ENCODE measurements at places on chromosomes 3 and 15. TPM values are rescaled to one million over a fixed set of nuclear protein-coding genes. Genes with fewer than 3 reads are reported as not detected.

C3orf52 gene
- 0.31 TPM for total RNA-seq

DNA sequence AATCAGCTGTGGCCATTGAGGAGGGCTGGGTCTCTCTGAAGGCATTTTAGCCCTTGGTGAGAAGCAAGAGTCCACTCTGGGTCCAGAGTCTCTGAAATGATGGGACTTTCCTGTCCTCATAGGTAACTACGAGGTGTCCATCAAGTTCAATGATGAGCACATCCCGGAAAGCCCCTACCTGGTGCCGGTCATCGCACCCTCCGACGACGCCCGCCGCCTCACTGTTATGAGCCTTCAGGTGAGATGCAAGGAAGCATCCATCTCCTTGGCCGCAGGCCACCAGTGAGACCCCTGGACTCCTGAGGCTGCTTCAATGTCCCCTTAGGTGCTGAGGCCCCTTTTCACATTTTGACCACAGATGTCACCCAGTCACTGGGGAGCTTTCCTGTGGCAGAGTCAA, 54.9 kb downstream of the DNASE1L3 start:
- no peak for DNase-seq

- DNase-seq: no peak
Measured at GRCh38 chr15:74535388-74536084, 5.5 kb upstream of the ARID3B start.

DNA sequence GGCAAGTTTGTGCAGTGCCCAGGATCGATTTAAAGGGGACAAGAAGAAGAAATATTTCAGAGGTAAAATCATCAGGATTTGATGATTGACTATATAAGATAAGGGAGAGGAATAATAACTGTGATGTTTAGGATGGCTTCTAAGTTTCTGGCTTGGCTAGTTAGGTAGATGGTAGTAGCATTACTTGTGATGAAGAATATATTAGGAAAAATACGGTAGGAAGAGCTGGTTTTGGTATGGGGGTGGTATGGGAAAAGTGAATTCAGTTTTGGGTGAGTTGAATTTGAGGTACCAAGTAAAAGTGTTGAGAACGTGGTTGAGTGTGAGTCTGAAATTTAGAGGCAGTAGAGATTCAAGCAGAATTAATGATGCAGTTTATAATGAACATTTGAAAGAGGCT, 11.0 kb downstream of the CTDSPL2 start:
- DNase-seq: no peak

- DNase-seq: no peak
Measured at GRCh38 chr15:72492733-72493132, 18.6 kb downstream of the ARIH1 start.

CELSR3 gene
- total RNA-seq: 34.5 TPM

DNA sequence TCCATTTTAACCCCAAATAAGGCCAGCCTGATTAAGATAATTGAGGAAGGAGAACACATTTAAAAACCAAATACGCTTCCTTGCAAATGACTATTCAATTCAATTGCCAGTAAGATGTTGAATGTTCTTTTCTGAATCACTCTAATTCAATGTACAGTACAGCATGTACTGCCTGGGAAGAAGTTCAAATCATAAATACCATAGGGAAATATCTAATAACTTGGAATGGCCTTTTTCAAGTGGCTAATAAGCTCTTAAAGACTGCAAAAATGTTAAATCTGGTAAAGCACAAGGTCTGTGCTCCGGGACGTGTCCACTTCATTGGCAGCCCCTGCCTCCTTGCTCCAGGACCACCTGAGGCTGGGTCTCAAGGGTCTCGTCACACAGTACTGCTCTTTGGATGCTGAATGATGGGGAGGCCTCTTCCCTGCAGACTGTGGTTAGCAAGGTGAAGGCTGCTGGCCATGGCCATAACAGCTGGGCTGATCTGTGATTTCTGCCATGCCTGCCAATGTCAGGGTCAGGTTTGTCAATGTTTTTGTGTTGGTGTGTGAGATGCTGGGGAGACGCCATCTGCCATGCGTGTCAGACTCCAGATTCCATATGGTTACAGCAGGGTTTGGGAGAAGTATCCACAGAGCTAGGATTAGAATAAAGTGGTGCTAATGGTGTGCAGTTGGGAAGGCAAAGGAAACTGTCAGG, 300.5 kb downstream of the ADAMTS17 start:
- DNase-seq: no peak

DNA sequence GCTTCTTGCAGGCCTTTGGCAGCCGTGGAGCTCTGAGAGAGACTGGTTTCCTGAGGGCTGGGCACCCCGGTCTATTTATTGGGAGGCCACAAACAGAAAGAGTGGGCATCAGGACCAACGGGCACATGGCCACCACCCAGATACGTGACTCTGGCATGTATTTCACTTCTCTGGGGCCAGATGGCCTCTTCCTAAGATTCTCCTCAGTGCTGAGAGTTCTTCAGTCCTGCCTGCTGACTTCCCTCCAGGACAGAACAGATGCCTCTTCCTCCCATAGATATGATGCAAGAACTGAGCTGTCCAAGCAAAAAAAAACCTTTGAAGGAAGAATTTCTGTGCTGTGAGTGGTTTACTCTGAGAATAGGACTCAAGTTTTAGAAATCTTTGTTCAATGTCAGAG, 107.7 kb downstream of the IGF2BP2 start:
- DNase-seq: no peak

Measured in occipital lobe (tissue), 3 donors.